ENCODE measurements at places on chromosomes 4 and X. TPM values are rescaled to one million over a fixed set of nuclear protein-coding genes. Genes with fewer than 3 reads are reported as not detected.

- no peaks in the 10 kb centered on the region for H3K27me3 ChIP-seq
- H3K27ac ChIP-seq, result peak overlapping the region; percentile 79
- H3K36me3 ChIP-seq, result no peaks in the 10 kb centered on the region
- no peak overlapping the region for H3K4me3 ChIP-seq
- peaks cover 48% of the 10 kb centered on the region for H3K4me1 ChIP-seq
- DNase-seq, result no peak
These were observed 81.4 kb downstream of the RBM47 start for GRCh38 chr4:40548256-40548655.

DNA sequence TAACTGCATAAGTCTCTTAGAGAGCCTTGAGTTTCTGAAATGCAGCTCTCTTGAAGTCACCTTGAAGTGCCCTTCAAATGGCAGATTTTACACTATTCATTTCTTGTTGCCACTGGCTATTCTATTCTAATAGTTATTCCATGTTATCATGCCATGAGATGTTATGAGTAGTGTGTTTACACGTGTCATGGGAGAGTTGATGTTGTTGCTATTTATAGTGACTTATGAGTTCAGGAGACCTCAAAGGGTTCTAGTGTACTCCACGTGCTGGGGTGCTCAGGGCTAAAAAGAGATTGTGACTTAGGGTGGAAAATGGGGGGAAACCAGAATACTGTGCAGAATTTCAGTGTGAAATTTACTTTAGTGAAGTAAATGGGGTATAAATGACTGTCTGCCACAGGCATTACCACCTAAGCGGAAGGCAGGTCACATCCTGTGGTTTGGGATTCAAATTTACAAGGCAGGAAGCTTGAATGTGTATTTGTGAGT lies 77.1 kb upstream of the SLC4A4 start:
- DNase-seq, result no peak
- no peaks in the 10 kb centered on the region for H3K36me3 ChIP-seq
- no peak overlapping the region for H3K4me3 ChIP-seq
- no peak overlapping the region for H3K27ac ChIP-seq
- H3K27me3 ChIP-seq, result no peaks in the 10 kb centered on the region
- peaks cover 27% of the 10 kb centered on the region for H3K4me1 ChIP-seq

GRCh38 chrX:87813566-87813965 lies 296.0 kb downstream of the KLHL4 start:
- no peaks in the 10 kb centered on the region for H3K4me1 ChIP-seq
- H3K36me3 ChIP-seq, result no peaks in the 10 kb centered on the region
- DNase-seq, result no peak
- H3K27me3 ChIP-seq, result no peaks in the 10 kb centered on the region
- H3K27ac ChIP-seq, result no peak overlapping the region

GRCh38 chr4:143404555-143404954 lies 67.9 kb downstream of the GAB1 start:
- no peaks in the 10 kb centered on the region for H3K27me3 ChIP-seq
- no peak overlapping the region for H3K4me3 ChIP-seq
- no peak overlapping the region for H3K27ac ChIP-seq
- no peaks in the 10 kb centered on the region for H3K36me3 ChIP-seq

DNA sequence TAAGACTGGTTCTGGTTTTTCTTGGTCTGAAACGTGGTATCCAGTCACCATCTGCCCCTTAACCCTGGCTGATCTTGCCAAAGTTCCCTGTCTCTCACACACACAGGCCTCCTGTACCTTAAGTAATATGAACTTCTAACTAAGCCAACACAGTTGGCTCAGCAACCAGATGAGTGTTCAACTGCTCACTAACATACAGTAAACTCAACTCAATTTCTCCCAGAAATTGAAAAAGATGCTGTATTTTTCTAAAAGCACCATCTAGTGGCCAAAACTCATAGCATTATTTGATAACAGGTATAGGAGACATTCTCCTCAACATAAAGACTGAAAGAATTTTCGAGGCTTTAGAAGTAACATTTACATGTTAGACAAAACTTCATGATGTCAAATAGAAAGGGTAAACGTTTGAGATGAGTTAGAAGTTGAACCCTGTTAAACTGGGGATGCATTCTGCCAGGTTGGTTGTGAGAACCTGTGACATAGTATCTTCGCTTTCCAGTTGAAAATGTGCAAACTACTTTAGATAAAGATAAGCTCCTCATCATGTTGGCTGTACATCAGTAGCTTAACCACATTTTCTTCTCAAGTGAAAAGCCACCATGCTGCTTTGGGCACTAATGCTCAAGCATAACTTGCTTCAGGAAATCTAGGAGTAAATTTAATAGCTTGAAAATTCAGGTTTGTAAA lies 31.2 kb downstream of the CCNI start:
- H3K4me3 ChIP-seq, result no peak overlapping the region
- H3K27ac ChIP-seq, result peak overlapping the region; percentile 4
- H3K27me3 ChIP-seq, result no peaks in the 10 kb centered on the region
- H3K4me1 ChIP-seq, result peaks cover 14% of the 10 kb centered on the region

- DNase-seq, result no peak
- no peaks in the 10 kb centered on the region for H3K27me3 ChIP-seq
- no peak overlapping the region for H3K27ac ChIP-seq
- H3K4me1 ChIP-seq, result peaks cover 22% of the 10 kb centered on the region
- H3K36me3 ChIP-seq, result no peaks in the 10 kb centered on the region
These were observed 2.3 kb upstream of the METTL14 start for GRCh38 chr4:118682928-118683327.

DNA sequence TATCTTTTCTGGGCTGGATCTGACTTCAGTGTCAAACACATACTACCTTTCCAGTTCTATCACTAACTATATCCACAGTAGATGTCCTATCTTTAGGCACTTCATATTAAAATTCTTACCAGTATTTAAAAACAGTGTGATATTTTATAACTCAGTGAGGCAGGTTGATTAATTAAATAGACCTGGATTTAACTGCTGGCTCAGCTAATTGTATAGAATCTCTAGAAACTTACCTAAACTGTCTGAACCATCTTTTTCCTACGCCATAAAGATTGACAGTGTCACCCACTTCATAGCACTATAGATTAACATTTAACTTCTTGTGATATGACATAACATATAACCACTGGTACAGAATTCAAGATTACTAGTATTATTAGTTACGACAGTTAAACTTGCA lies 935.3 kb downstream of the FAT4 start:
- no peaks in the 10 kb centered on the region for H3K36me3 ChIP-seq
- no peak overlapping the region for H3K4me3 ChIP-seq
- H3K27ac ChIP-seq, result no peak overlapping the region
- H3K4me1 ChIP-seq, result no peaks in the 10 kb centered on the region
- H3K27me3 ChIP-seq, result no peaks in the 10 kb centered on the region

DNA sequence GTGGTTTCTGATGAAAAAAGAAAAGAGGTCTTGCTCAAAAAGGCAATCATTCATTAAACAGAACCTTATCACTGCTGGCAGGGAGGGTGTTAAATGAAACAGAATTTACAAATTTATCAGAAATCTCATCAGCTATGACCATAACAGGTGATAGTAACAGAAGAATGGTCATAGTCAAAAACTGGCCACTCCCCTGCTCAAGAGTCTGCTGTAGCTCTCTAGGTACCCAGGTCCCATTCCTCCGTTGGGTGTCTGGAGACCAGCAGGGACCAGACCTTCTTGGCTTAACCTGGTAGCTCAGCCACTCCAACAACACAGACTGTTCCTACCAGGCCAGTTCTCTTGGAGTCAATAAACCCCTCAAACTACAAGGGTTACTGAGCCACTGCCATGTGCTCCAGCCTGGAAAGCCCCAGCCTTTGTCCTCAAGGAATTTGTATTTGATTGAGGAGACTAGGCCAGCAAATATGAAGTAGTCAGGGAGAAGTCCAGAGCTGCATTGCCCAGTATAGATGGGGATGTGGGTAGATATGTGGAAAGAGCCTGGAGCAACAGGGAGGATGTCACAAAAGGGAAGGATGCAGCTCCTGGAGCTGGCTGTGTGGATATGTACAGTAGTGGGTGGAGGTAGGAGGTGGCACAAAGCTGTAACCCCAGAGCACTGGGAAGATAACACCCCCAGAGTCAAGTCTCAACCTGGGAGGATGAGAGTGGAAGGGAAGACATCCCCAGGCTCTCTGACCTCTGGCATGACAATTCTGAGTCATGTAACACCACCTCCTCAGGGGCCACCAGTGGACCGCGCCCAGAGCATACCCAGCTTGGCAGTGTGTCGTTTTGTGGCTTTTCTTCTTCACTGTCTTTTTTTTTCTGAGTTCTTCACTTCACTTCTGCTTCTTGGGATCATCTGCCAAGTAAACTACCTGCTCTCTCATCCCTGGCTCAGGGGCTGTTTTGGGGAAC lies 21.9 kb downstream of the RASL11B start:
- H3K27ac ChIP-seq, result no peak overlapping the region
- DNase-seq, result no peak
- no peaks in the 10 kb centered on the region for H3K27me3 ChIP-seq
- no peak overlapping the region for H3K4me3 ChIP-seq

DNA sequence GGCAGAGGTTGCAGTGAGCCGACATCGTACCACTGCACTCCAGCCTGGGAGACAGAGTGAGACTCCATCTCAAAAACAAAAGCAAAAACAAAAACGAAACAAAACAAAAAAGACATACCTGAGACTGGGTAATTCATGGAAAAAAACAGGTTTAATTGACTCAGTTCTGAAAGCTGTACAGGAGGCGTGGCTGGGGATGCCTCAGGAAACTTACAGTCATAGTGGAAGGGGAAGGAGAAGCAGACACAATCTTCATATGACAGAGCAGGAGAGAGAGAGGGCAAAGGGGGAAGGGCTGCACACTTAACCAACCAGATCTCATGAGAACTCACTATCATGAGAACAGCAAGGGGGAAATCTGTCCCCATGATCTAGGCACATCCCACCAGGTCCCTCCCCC lies 229.5 kb downstream of the STK32B start:
- H3K27ac ChIP-seq, result no peak overlapping the region
- DNase-seq, result no peak
- no peaks in the 10 kb centered on the region for H3K27me3 ChIP-seq

DNA sequence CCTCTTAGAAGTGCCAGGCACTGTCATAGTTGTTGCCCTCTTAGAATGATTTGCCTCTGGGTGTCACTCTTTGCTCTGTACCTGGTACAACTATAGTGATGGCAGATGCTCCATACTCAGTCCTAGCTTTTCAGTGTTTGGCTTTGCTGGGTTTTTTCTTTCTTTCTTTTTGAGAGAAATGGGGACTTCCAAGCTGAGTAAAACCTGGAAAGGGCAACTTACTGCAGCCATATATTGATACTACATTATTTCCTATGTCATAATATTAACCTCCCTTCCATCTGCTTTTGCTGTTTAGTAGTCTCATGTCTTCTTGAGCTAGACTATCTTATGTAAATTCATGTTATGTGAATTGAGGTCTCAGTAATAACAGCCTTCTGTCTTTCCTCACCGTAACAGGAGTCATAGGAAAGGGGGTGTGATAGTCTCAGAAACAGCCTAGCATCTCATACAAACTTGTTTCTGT lies 49.0 kb downstream of the NIPAL1 start:
- no peak overlapping the region for H3K27ac ChIP-seq
- DNase-seq, result no peak
- H3K36me3 ChIP-seq, result no peaks in the 10 kb centered on the region
- H3K4me3 ChIP-seq, result no peak overlapping the region

- no peaks in the 10 kb centered on the region for H3K27me3 ChIP-seq
- H3K36me3 ChIP-seq, result no peaks in the 10 kb centered on the region
- peak overlapping the region; percentile 74 for H3K27ac ChIP-seq
- no peak for DNase-seq
- H3K4me1 ChIP-seq, result peaks cover 49% of the 10 kb centered on the region
- H3K4me3 ChIP-seq, result peak overlapping the region; percentile 44
These were observed 4.3 kb upstream of the FGG start for GRCh38 chr4:154616731-154617130.

DNA sequence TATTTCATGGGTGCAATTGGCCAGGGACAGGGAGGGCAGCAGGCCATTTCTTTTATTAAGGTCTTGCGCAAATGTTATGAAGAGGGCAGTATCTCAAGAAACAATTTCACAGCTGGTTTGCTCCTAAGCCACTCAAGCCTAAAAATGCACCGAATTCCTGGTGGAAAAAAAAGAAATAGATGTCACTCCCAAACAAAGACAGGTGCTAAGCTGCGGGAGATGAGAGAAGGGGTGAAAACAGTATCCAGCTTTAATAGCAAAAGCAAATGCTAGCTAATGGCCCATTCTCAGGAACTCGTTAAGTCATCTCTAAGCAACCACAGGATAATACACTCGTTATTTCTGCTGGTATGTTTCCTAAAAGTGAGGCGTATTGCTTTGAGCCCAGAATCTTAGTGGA lies 116.4 kb downstream of the ARX start:
- H3K4me1 ChIP-seq, result no peaks in the 10 kb centered on the region
- H3K27ac ChIP-seq, result no peak overlapping the region
- H3K27me3 ChIP-seq, result no peaks in the 10 kb centered on the region
- DNase-seq, result no peak
- no peak overlapping the region for H3K4me3 ChIP-seq

DNA sequence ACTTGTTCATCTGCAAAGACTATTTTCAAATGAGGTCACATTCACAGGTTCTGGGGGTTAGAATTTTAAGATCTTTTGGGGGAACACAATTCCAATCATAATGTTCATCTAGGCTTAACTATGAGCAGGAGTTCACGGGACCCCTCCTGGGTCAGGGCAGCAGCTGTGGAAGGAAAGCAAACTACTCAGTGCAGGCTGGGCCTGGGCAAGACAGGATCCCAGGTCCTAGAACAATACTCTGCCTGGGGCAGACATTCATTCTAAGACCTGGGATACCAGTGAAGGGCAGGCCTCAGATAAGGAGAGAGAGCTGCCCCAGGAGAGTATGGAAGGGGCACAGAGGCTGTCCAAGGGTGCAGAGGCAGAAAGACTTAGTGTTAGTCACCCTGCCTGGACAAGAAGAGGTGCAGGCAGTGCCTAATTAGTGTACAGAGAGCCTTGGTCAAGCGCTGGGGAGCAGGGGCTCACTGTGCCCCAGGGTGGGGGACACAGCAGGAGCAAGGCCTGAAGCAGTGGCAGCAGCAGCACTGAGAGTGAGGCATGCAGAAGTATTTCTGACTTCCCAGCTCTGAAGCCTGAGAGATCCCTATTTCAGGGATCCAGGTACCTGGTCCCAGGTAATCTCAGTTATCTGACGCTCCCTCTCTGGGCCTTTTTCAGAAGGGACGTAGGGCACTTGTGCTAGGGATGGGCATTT lies 123.0 kb upstream of the MAMLD1 start:
- no peak overlapping the region for H3K27ac ChIP-seq
- H3K36me3 ChIP-seq, result no peaks in the 10 kb centered on the region
- DNase-seq, result no peak
- H3K27me3 ChIP-seq, result no peaks in the 10 kb centered on the region
- no peak overlapping the region for H3K4me3 ChIP-seq

GRCh38 chr4:151935411-151935810 lies 174.6 kb upstream of the GATB start:
- H3K4me1 ChIP-seq, result no peaks in the 10 kb centered on the region
- no peaks in the 10 kb centered on the region for H3K27me3 ChIP-seq
- H3K27ac ChIP-seq, result no peak overlapping the region

GRCh38 chr4:108433832-108434231 lies 186.5 kb upstream of the RPL34 start:
- no peak overlapping the region for H3K27ac ChIP-seq
- no peaks in the 10 kb centered on the region for H3K27me3 ChIP-seq
- H3K4me3 ChIP-seq, result no peak overlapping the region
- H3K4me1 ChIP-seq, result no peaks in the 10 kb centered on the region
- no peaks in the 10 kb centered on the region for H3K36me3 ChIP-seq

GRCh38 chr4:15341733-15342300 lies 86.0 kb upstream of the C1QTNF7 start:
- H3K4me1 ChIP-seq, result no peaks in the 10 kb centered on the region
- no peak overlapping the region for H3K4me3 ChIP-seq
- no peak overlapping the region for H3K27ac ChIP-seq
- H3K36me3 ChIP-seq, result no peaks in the 10 kb centered on the region
- no peaks in the 10 kb centered on the region for H3K27me3 ChIP-seq

Gene SYN1
- 0.09 TPM for total RNA-seq

Gene TBC1D8B
- total RNA-seq, result 5.6 TPM

Gene CACNA1F
- total RNA-seq, result not detected

Gene PPEF1
- not detected for total RNA-seq

Gene KCNE5
- total RNA-seq, result 1.4 TPM

Data from liver (tissue), 10 donors.